NCI-H2081 (cell line): ENCODE measurements at places on chromosomes 3 and 15.
A peak's percentile ranks its signal among the peaks of the same experiment; 100 is the strongest.

GRCh38 chr3:101989578-101990200 lies 140.4 kb downstream of the NFKBIZ start:
- DNase-seq: no peak

DNA sequence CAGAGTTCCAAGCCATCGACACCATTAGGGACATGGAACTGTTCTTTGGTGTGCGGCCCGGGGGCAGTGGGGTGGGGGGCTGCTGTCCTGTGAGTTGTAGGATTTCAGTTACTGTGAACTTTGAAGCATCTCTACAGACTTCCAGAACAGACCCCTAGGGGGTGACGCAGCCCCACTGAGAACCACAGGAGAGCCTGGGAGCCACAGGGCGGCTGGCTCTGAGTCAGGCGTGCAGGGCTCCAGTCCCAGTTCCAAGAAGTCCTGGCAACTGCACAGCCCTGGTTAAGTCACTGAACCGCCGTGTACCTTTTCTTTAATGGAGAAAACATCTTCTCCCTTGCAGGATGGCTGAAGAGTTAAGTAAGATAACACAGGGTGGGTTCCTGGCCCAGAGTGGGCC lies 23.5 kb upstream of the LRTM1 start:
- DNase-seq: peak; percentile 1

DNA sequence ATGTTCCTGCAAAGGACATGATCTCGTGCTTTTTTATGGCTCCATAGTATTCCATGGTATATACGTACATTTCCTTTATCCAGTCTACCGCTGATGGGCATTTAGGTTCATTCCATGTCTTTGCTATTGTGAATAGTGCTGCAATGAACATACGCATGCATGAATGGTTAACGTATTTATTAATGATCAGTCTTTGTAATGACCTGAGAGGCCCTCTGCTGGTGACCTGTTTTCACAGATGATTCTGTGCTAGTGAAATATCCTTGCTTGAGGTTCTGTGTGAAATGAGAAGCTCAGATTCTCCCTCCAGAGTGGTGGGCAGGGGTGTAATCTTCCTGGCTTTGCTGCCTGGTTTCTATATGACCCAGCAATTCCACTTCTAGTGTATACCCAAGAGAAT lies 160.2 kb upstream of the RASGRP1 start:
- no peak for DNase-seq

- DNase-seq: no peak
These were observed 70.7 kb upstream of the ACAD9 start for GRCh38 chr3:128808672-128809071.

- no peak for DNase-seq
These were observed 11.2 kb upstream of the ACTL6A start for GRCh38 chr3:179551349-179552105.

- no peak for DNase-seq
These were observed 55.8 kb downstream of the TRPC1 start for GRCh38 chr3:142779591-142779990.

- no peak for DNase-seq
These were observed 140.7 kb downstream of the FHIT start for GRCh38 chr3:61110576-61110975.

DNA sequence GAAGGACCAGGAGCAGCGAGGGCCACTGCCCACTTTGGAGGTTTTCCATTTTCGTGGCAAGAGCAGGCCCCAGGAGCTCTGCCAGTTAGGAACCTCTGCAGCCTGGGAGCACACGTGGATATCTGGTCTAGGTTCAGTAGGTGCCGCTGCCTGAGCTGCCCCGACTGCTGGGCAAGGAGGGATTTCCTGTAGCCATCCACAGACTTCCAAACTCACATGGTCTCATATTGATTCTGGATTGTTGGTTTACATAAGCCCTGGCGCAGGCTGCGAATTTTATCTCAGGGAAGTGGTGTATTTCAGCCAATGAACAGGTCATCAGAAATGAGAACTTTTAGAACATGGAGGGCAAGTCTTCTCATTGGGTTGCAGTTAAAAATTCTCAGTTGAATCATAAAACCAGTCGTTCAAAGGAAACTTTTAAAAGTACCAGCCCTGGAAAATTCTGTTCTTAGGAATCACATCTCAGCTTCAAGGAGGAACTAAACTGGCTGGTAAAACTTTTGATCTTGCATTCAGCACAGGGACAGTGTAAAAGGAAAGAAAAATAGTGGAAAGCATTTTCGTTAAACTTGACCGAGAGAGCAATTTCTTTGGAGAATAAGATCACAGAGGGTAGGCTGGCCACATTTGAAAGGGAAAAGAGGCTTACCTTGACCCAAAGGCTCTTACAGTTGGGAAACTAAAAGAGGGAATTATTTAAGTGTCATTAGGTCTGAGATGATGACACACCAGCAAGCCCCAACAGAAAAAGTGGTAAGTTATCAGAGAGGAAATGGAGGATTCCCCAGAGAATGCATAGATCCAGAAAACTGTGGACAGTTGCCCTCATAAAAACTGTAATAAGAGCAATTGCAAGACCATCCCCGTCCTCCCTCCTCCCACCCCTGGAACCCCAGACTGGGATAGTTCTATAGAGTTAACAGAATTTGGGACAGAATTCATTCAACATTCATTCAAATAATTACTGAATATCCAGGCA lies 6.4 kb upstream of the RTP3 start:
- no peak for DNase-seq

GRCh38 chr3:17546500-17547255 lies 195.8 kb downstream of the TBC1D5 start:
- DNase-seq: no peak

GRCh38 chr3:57420001-57420400 lies 124.1 kb downstream of the DNAH12 start:
- no peak for DNase-seq

DNA sequence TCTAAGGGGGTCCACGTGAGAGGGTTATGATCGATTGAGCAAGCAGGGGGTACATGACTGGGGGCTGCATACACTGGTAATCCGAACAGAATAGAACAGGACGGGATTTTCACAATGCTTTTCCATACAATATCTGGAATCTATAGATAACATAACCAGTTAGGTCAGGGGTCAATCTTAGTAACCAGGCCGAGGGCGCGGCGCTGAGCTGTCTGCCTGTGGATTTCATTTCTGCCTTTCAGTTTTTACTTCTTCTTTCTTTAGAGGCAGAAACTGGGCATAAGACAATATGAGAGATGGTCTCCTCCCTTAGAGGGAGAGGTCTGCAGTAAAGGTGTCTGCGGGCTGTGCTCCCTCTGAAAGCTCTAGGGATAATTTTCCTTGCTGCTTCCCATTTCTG lies 261.3 kb downstream of the XXYLT1 start:
- no peak for DNase-seq

- no peak for DNase-seq
These were observed 66.2 kb downstream of the KLF13 start for GRCh38 chr15:31392761-31393401.

DNA sequence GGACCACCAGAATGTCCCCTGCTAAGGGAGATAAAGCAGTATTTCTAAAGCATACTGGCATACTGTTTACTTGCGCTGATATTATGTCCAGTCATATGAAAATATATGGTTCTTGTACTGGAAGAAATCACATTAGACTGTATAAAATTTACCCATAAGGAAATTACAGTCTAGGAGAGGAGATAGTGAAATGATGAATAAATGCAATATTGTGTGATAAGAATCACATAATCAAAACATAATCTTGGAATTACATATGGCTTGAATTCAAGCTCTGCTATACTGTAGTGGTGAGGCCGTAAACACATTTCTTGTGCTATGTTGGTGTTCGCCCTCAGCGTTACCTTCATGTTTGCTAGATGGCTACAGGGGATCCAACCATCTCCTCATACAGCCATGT lies 20.7 kb upstream of the TGFBR2 start:
- no peak for DNase-seq

DNA sequence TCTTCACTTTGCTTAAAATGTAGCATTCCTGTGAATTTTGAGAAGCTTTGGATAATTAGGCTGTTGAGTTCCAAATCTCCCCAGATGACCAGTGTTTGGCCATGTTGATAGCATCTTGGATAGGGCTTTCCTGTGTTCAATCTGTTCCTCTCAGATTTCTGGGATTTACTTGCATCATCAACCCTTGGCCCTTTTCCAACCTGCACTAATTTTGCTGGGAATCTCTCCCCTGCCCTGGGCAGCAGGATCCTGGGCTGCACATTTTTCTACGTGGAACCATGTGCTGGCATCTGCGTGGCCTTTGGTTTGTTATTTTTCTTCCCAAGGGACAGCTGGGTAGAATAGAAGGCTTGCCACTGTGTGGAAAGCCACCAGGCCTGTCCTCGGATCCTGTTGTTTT lies 75.4 kb upstream of the PLXNA1 start:
- no peak for DNase-seq

- no peak for DNase-seq
These were observed 13.3 kb downstream of the ARMC8 start for GRCh38 chr3:138200424-138200823.

DNA sequence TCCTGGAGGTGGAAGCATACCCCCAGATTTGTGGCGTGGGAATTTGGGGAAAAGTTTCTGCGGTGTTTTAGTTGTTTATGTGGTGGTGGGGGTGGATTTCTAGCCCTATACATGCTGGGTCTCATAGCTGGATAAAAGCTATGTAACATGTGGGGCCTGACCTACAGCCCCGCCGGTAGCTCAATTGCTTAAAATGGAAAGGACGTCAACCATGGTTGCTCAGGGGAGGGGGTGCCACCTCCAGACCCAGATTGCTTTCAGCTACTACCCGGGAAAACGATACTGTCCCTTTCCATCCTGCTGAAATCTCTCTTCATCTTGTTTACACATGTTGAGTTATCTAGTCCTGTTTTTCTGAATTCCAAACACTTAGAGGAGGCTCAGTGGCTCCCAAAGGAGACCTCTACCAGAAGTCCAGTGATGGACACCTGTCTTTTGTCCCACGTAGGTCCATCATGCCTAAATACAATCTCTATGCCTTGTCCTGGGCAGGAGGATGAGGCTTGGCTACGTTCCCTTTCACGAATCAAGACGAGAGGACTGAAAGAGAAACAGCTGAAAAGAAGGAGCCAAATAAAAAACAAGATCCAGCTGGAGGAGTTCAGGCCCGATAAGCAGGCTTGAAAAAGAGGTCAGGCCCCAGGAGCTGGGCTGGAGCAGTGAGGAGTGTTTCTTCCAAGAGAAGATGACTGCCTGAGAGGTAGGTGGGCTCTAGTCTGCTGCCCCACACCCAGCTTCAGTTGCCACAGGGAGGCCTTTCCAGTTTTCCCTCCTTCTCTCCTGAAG lies 72.1 kb upstream of the TPRG1 start:
- no peak for DNase-seq

- peak; percentile 29 for DNase-seq
These were observed 574 bp downstream of the NGRN start for GRCh38 chr15:90266061-90266431.

DNA sequence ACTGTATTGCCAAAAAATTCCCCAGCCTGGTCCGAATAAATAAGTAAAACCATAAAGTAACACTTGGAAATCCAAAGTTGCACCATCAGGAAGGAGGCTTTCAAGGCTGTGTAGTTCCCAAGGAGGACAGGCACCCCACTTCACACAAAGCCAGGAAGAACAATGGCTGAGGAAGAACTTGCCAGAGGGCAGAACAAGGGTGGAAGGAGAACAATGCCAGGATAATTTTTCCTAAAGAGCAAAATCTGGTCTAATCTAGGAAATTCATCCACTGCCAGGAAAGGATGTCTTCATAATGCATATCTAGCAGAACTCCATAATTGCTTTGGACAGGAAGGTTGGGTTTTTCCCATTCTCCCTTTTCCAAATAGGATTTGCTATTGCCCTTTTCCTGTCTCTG lies 15.7 kb upstream of the ARID3B start:
- no peak for DNase-seq

DNA sequence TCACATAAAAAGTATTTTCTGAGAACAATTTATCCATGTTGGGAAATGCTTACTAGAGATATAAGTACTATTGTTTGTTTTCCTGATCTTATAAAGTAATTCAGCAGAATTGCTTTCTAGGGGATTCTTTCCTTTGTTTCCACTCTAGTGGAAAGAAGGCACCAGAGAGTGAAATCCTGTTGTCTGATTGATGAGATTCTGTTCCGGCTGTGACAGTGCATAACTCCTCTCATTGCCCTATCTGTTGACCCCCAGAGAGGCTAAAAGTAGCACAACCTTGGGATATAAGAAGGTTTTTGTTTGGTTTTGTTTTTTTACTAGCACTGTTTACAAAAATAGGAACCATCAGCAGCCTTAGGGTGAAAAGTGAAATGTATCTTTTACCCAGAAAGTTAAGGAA lies 114.1 kb downstream of the ALCAM start:
- no peak for DNase-seq

DNA sequence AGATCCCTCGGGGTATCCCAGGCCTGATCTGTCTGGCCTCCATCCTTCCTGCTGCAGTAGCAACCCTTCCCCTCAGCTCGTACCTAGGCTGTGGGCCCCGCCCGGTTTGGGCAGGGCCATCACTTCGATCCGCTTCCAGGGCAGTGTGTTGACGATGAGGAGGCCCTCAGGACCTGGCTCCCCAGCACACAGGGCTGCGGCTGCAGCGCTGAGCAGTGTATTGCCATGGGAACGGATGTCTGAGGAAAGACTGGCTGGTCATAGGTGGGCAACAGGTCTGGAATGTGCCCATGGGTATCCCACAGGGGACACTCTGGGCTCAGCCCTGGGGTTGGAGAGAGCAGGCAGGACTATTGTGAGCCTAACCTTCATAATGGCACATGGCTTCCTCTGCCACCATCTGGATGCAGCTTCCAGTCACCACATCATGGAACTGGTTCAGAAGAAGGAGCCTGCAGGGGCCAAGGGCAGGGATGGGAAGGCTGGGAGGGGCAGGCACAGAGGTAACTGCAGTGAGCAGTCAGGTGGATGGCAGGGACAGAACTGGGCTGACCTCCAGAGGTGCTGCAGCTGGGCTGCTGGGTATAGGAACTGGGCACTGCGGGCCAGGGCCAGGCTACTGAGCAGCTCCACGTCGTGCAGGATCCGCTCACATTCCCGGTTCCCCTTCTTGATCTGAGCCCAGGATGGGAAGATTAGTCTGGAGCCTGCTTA lies 8.7 kb downstream of the MAN2C1 start:
- no peak for DNase-seq

- no peak for DNase-seq
These were observed 42.7 kb upstream of the CCK start for GRCh38 chr3:42308651-42309050.

GRCh38 chr3:180749796-180750195 lies 70.5 kb upstream of the CCDC39 start:
- DNase-seq: no peak

GRCh38 chr3:140497331-140497730 lies 180.5 kb upstream of the TRIM42 start:
- no peak for DNase-seq

DNA sequence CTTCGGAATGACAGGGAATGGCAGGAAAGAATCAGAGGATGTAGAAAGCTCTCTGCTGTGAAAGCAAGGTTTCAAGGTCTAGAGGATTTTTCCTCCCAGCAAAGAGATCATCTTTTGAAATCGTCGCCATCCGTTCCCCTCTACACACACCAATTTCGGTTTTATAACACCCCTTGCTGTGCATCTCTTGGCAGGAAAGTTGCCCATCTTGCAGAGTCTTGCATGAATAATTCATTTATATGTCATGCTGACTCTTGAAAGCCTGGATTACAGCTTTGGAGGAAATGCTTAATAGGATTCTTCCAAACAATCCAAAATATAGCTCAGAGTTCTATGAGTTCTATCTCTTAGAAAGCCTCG lies 262.7 kb downstream of the CHL1 start:
- DNase-seq: no peak
